ENCODE measurements at places on chromosomes 12 and 14. TPM values are rescaled to one million over a fixed set of nuclear protein-coding genes. Genes with fewer than 3 reads are reported as not detected.

The GDF3 gene
- not detected for total RNA-seq

The NGB gene
- total RNA-seq = not detected

- peak overlapping the region; percentile 81 for H3K4me3 ChIP-seq
- no peak overlapping the region for H3K27ac ChIP-seq
- peak; percentile 60 for DNase-seq
These were observed 9.6 kb downstream of the OR6S1 start for GRCh38 chr14:20631880-20632389.

DNA sequence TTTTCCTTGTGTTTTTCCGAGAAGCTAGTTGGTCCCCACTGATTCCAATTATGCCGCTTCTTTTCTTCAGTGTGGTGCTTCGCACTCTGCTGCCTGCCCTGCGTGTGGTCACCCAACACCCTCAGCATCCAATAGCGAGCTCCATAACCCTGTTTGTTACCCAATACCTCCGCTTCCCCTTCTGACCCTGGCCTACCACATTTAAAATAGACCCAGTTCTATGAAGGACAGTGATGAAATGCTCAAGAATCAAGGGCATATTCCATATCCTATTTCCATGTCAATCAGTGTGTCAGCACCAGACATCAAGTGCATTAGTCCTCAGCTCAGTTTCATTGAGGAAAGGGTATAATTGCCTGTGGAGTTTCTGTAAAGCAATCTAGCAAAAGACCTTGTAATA lies 9.5 kb downstream of the NDRG2 start:
- H3K27ac ChIP-seq = no peak overlapping the region
- no peak for DNase-seq
- H3K27me3 ChIP-seq = no peaks in the 10 kb centered on the region
- H3K4me3 ChIP-seq = no peak overlapping the region

DNA sequence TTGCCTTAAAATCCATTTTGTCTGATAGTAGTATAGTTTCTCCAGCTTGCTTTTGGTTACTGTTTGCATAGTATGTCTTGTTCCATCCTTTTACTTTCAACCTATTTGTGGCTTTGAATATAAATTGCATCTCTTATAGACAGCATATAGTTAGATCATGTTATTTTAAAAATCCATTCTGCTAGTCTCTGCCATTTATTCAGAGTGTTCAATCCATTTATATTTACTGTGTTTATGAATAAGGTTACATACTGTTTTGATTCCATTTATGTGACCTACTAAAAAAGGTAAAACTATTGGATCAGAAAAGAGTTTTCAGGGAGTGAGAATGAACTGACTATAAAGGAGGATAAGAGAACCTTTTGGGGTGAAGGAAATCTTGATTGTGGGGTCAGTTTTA lies 29.6 kb upstream of the VPS33A start:
- no peak overlapping the region for H3K27ac ChIP-seq
- DNase-seq = no peak
- H3K4me3 ChIP-seq = no peak overlapping the region
- no peaks in the 10 kb centered on the region for H3K36me3 ChIP-seq
- no peaks in the 10 kb centered on the region for H3K4me1 ChIP-seq

DNA sequence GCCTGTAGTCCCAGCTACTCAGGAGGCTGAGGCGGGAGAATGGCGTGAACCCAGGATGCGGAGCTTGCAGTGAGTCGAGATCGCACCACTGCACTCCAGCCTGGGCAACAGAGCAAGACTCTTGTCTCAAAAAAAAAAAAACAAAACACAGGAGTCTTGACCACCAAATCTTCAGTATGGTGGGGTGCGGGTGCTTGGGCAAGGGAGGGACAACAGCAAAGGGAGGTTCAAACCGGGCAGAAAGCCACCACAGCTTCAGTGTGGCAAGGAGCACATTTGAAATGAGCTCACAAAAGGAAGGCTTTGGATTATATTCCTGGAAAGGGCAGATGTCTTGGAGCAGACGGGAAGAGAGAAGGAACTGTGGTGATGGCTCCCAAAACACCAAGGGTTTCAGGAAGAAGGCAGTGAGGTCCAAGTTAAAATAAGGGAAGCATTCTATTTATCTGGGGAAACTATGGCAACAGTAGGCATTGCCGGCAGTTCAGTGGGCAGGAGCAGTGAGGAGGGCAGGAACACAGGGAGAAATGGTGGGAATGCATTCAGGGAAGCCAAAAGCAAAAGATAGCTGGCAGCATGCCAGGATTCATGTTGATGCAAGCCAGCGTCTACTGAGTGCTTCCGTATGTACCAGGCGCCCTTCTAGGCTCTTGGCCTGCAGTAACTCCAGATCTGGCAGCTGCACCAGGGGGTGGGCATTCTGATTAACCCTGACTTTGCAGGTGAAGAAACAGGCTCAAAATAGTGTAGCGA lies 51.0 kb upstream of the SRSF5 start:
- H3K4me1 ChIP-seq = no peaks in the 10 kb centered on the region
- no peak overlapping the region for H3K27ac ChIP-seq
- no peaks in the 10 kb centered on the region for H3K27me3 ChIP-seq
- H3K4me3 ChIP-seq = no peak overlapping the region

The MTHFD1 gene
- total RNA-seq = 161 TPM

DNA sequence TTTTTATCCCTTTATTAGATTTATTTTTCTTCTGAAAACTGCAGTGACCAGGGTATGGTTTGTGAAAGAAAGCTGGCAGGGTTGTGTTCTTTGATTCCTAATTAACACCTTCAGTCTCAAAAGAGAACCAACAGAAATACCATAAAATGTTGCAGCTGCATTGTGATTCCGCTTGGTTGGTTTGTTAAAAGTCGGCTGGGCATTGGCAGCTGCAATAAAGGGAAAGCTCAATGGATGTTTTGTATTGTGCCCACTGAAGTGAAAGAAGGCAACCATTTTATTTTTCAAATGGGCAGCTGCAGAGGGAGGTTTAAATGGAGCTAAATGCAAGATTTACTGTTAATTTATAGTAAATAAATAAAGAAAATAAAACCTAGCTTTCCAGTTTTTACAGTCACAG lies 16.7 kb downstream of the LGR5 start:
- DNase-seq = no peak
- peaks cover 7% of the 10 kb centered on the region for H3K27me3 ChIP-seq
- no peak overlapping the region for H3K4me3 ChIP-seq

- H3K27me3 ChIP-seq = no peaks in the 10 kb centered on the region
- H3K4me1 ChIP-seq = peaks cover 37% of the 10 kb centered on the region
- DNase-seq = no peak
- no peak overlapping the region for H3K4me3 ChIP-seq
- H3K36me3 ChIP-seq = no peaks in the 10 kb centered on the region
These were observed 106.7 kb downstream of the PPP2R5E start for GRCh38 chr14:63436286-63437098.

All from PC-9 (cell line).